ENCODE measurements at places on chromosomes 6 and 20.

GRCh38 chr6:126446248-126446647 lies 106.3 kb downstream of the CENPW start:
- no peak overlapping the region for H3K4me3 ChIP-seq
- no peak for DNase-seq
- H3K27ac ChIP-seq, result no peak overlapping the region
- no peaks in the 10 kb centered on the region for H3K4me1 ChIP-seq
- no peaks in the 10 kb centered on the region for H3K36me3 ChIP-seq

GRCh38 chr6:111478064-111478476 lies 4.9 kb downstream of the REV3L start:
- H3K4me1 ChIP-seq, result peaks cover 20% of the 10 kb centered on the region
- no peaks in the 10 kb centered on the region for H3K27me3 ChIP-seq
- no peaks in the 10 kb centered on the region for H3K36me3 ChIP-seq
- H3K27ac ChIP-seq, result no peak overlapping the region

DNA sequence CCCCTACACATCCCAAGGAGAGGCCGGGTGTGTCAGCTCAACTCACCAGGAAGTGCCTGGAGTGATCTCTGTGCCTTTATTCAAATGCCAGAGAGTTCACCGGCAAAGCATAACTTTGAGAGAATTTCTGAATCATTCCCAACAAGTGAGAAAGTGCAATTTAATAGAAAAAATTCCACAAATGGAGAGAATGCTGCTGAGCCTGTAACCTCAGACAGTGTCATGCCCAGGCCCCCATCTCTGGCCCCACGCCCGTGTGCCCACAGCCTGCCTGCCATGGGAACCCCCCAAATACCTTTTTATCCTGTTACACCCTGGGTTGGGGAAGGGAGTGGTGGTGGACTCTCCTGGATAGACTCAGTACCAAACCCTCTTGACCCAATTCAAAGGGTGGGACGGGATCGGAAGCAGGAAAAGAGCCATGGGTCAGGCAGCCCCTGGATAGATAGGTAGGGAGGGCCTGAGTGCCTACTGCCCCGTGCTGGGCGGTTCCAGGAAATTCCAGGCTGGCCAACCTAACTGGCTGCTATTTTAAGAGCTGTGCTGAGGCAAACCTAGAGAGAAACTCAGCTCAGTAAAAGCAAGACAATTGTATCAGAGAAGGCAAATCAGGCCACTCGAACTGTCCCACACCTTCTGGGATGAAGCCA lies 179.0 kb upstream of the FOXA2 start:
- H3K27ac ChIP-seq, result no peak overlapping the region
- no peaks in the 10 kb centered on the region for H3K27me3 ChIP-seq
- no peak overlapping the region for H3K4me3 ChIP-seq
- DNase-seq, result no peak
- H3K36me3 ChIP-seq, result no peaks in the 10 kb centered on the region
- H3K4me1 ChIP-seq, result no peaks in the 10 kb centered on the region

DNA sequence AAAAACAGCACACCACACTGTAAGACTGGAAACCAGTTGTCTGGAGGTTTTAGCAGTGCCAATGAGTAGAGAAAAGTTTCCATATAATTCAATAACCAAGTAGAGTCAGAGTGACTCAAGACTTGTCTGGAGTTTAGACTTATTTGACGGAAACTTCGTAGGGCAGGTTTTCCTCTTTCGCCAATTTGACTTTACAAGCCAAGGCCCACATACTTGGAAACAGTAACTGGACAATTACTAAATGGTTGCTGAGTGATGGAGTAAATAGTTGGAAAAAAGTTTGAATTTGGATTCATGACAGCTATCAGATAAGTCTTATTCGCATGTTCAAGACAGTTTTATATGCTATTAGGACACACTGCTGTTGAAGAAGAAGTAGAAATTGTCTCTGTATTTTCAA lies 48.1 kb upstream of the CTAGE9 start:
- no peak overlapping the region for H3K27ac ChIP-seq
- H3K36me3 ChIP-seq, result no peaks in the 10 kb centered on the region
- no peak for DNase-seq
- no peak overlapping the region for H3K4me3 ChIP-seq
- H3K27me3 ChIP-seq, result no peaks in the 10 kb centered on the region

DNA sequence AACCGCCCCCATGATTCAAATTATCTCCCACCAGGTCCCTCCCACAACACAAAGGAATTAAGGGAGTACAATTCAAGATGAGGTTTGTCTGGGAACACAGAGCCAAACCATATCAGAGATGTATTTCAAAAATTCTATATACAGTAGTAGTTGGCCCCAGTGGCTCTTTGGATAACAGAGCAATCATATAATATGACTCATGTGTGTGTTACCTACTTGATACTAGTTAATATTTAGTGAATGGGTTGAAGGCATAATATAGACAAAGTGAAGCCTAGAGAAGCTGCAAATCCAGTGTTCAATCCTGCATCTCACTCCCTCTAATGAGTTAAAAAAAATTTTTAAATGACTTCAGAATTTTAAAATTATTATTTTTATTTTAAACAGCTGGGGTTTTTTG lies 43.2 kb downstream of the KAT14 start:
- no peaks in the 10 kb centered on the region for H3K4me1 ChIP-seq
- no peak overlapping the region for H3K27ac ChIP-seq
- no peak overlapping the region for H3K4me3 ChIP-seq
- H3K36me3 ChIP-seq, result peaks cover 59% of the 10 kb centered on the region
- no peaks in the 10 kb centered on the region for H3K27me3 ChIP-seq

DNA sequence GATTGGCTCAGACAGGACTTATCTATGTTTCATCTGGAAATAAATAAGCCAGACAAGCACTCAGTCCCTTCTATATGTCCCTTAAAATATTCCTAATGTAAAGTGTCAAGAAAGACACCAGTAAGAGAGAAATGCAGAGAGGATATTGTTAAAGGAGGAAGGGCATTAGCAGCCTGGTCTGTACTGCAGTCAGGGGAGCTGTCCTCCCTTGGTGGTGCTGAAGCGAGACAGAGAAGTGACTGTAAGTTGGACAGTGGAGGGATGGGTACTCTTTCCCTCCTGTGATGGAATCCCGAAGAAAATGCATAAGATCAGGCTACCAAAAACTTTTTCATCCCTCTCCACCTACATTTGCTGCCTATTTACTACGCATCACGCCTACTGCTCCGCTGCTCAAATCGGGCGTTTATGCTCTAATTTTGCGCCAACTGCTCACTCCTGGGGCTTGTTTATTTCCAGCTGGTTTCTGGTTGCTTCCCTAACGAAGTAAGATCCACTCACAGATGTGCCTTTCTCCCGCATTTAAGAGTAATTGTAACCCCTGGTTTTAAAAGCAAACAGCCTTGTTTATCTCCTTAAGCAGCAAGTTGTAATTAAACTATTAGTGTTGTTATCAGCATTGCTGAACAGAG lies 35.2 kb downstream of the PHACTR1 start:
- no peak overlapping the region for H3K27ac ChIP-seq
- H3K27me3 ChIP-seq, result peaks cover 16% of the 10 kb centered on the region
- H3K4me3 ChIP-seq, result no peak overlapping the region
- H3K4me1 ChIP-seq, result no peaks in the 10 kb centered on the region

DNA sequence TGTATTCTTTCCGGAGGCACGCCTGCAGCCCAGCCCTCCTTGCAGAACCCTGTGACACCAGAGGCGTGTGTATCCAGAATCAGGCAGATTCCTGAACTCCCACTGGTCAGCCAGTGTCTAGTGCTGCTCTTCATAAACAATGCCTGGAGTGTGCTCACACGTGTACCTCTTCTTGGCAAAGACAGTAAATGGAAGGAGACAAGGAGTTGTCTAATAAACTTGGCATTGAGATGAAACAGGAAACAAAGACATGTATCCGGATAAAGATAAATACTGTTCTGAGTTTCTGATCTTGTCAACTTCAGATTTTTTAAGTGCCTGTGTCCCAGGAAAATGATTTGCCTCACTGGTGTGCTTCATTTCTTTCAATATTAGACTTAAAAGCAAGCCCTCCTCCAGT lies 1.7 kb downstream of the RPS6KA2 start:
- no peak overlapping the region for H3K4me3 ChIP-seq
- DNase-seq, result no peak
- H3K36me3 ChIP-seq, result no peaks in the 10 kb centered on the region
- peaks cover 19% of the 10 kb centered on the region for H3K4me1 ChIP-seq

DNA sequence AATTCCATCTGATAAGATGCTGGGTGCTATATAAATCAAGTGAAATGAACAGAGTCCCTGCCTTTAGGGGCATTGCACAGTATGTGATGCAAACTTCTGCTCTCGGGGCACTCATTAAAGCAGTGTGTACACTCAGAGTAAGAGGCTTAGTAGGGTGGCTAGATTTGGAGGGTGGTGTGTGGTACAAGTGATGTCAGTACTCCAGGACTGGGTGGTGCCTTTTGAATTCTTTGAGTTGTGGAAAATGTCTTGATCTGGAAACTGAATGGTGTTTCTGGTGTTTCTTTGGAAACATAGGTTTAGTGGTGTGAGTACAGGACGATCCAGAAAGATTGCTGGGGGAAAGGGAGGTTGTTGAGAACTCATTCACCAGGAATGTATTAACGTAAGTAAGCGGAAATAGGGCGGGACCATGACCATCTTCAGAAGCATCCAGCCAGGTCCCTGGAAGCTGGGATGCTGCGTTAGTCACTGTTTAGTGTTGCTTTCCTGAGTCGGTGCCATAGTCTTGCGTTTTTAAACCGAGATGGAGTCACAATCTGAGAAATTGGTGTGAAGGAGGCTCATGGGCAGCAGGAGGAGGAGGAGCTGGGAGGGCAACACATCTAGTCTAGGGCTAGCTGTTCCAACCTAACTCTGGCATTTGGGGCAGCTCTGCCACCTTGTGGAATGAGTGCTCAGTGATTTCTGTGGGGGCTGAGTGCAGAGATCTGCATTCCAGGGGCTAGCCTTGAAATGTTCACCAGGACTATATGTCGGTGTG lies 70.3 kb downstream of the SCAND1 start:
- no peaks in the 10 kb centered on the region for H3K4me1 ChIP-seq
- peaks cover 6% of the 10 kb centered on the region for H3K36me3 ChIP-seq
- H3K4me3 ChIP-seq, result no peak overlapping the region
- H3K27me3 ChIP-seq, result no peaks in the 10 kb centered on the region
- DNase-seq, result peak; percentile 68

DNA sequence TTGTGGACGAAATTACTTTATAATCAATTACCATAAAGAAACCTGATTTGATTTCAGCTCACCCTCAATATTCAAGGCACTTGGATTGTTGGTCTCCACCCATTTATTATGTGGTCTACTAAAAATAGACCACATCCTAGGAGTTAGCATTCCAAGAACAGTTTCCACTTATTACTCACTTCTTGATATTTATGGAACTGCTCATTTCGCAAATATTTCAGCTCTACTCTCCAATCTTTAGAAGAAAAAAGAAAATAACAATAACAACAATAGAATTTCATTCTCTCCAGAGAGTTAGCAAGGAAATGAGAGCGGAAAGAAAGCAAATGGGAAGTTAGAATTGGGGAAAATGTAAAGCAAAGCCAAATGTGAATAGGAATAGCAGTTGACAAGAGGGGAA lies 26.2 kb upstream of the HDAC2 start:
- no peak overlapping the region for H3K4me3 ChIP-seq
- H3K36me3 ChIP-seq, result no peaks in the 10 kb centered on the region
- H3K27me3 ChIP-seq, result no peaks in the 10 kb centered on the region
- no peak for DNase-seq

DNA sequence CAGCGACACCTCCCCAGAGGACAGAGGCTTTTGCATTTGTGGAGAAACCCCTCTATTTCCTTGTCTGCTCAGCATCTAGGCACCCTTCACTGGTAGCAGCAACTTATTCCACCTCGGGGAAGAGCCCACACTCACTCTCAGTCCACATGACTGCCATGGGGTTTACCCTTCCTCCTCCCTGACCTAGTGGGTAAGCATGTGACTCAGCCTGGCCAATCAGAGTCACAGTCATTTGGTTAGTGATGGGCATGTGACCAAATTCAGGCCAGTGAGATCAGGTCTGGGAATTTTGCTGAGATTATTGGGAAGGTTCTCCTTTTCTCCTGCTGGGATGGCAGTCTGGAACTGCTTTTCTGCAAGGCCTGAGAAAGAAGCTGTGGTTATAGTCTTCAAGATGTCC lies 145.7 kb upstream of the PHACTR3 start:
- DNase-seq, result no peak
- H3K4me3 ChIP-seq, result no peak overlapping the region
- H3K36me3 ChIP-seq, result no peaks in the 10 kb centered on the region
- no peaks in the 10 kb centered on the region for H3K27me3 ChIP-seq
- H3K27ac ChIP-seq, result no peak overlapping the region
- no peaks in the 10 kb centered on the region for H3K4me1 ChIP-seq

DNA sequence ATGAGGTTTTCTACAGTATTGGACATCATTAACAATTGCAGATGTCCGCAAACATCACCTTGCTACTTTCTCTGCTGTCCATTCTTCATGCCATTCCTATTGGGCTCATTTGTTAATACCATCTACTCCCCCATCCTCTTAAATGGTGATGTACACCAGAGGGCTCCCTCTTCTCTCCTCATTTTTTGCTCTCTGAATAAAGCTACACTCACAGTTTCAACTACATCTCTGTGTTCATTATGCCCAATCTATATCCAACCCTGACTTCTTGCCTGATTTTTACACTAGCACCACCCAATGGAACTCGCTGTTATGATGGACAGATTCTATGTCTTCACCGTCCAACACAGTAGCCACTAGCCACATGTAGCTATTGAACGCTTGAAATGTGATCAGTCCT lies 288.1 kb upstream of the ID4 start:
- no peak overlapping the region for H3K27ac ChIP-seq
- H3K27me3 ChIP-seq, result no peaks in the 10 kb centered on the region
- no peak overlapping the region for H3K4me3 ChIP-seq
- no peak for DNase-seq

- H3K4me3 ChIP-seq, result no peak overlapping the region
- H3K4me1 ChIP-seq, result no peaks in the 10 kb centered on the region
- DNase-seq, result no peak
- no peaks in the 10 kb centered on the region for H3K27me3 ChIP-seq
These were observed 2.6 kb downstream of the MEP1A start for GRCh38 chr6:46795816-46796215.

- no peak overlapping the region for H3K27ac ChIP-seq
- no peaks in the 10 kb centered on the region for H3K4me1 ChIP-seq
- no peak for DNase-seq
These were observed 346.5 kb downstream of the SYNE1 start for GRCh38 chr6:152290693-152291092.

- H3K4me1 ChIP-seq, result peaks cover 46% of the 10 kb centered on the region
- peak; percentile 95 for DNase-seq
These were observed at the start of gene RGS19 for GRCh38 chr20:64079273-64080012. TSS of gene RGS19 (minus strand) at chr20:64079518. CDS start at chr20:64076886, 2,632 bp downstream.

GRCh38 chr6:8063761-8064637 lies at the start of gene BLOC1S5:
TSS of gene BLOC1S5 (minus strand) at chr6:8064389. CDS start at chr6:8064376, 13 bp downstream.
- H3K27me3 ChIP-seq, result no peaks in the 10 kb centered on the region
- H3K36me3 ChIP-seq, result peaks cover 14% of the 10 kb centered on the region
- peaks cover 15% of the 10 kb centered on the region for H3K4me1 ChIP-seq
- H3K4me3 ChIP-seq, result peak within 1 kb of the TSS; percentile 81
- peak within 1 kb of the TSS; percentile 85 for H3K27ac ChIP-seq

DNA sequence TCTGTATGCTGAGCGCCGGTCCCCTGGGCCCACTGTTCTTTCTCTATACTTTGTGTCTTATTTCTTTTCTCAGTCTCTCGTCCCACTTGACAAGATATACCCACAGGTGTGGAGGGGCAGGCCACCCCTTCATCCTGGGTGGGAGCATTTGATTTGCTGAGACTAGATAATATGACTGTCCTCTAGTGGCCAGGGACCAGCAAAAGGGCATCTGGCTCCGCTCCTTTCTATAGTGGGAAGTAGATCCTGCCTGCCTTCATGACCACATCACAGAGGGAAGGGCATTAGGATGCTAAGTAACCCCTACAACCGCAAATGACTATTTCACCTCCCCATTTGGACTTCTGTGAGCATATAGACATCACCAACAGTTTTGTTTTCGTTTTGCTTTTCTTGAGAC lies 64.5 kb downstream of the TRMT6 start:
- no peaks in the 10 kb centered on the region for H3K4me1 ChIP-seq
- peaks cover 8% of the 10 kb centered on the region for H3K27me3 ChIP-seq
